ENCODE measurements at places on chromosomes 4 and X. TPM values are rescaled to one million over a fixed set of nuclear protein-coding genes. Genes with fewer than 3 reads are reported as not detected.

CXCL6 gene
- not detected for polyA plus RNA-seq

SLIT2 gene
- polyA plus RNA-seq, result 18.4 TPM

DNA sequence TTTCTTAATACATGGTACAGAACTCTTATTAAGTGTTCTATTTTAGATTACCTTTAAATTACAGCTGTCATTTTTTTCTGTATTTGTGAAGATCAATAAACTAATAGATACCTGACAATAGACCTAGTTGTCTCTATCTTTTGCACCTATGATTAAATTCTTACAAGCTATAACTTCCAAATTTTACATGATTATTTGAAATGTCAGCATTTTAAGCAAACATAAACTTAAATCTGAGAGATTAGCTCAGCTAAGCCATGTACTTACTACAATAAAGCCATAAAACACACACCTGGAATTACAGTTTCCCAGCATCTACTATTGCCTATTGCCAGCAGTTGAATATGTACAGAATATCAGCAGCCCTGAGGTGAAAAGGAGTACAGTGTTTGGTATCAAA, 118.8 kb downstream of the UGT8 start:
- no peak for DNase-seq

- DNase-seq, result no peak
Observed at GRCh38 chr4:99024481-99025275, 29.2 kb downstream of the METAP1 start.

DNA sequence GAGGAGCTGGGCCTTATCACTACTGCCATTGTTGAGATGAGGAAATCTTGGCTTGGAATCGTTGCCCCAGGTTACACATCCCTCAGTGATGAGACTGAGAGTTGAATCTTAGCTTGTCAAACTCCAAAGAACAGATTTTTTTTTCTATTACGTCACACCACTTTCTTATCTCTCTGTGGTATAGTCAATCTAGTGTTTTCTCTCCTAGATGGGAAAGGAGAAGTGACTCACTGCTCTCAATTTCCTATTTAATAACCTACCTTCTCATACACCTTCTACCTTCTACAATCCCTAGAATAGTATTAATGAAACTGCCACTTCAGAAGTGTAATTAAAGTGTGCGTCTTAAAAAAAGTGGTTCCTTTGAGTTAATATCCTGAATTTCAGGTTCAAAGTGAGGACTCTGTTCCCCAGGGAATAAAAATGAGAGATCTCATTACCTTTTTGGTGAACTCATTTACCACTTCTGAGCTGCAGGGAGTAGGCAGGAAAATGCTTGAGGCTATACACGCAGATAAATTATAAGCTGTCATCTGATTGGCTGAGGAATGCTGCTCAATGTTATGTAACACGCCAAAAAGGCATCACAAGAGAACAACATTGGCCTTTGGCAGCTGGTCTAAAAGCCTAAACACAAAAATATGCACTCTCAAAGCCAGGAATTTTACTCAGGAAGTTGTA, 59.3 kb downstream of the MAD2L1 start:
- DNase-seq, result peak; percentile 93

GRCh38 chr4:99807666-99808065, 9.0 kb upstream of the DAPP1 start:
- no peak for DNase-seq

GRCh38 chr4:16125571-16126445, 42.0 kb upstream of the PROM1 start:
- DNase-seq, result no peak

DNA sequence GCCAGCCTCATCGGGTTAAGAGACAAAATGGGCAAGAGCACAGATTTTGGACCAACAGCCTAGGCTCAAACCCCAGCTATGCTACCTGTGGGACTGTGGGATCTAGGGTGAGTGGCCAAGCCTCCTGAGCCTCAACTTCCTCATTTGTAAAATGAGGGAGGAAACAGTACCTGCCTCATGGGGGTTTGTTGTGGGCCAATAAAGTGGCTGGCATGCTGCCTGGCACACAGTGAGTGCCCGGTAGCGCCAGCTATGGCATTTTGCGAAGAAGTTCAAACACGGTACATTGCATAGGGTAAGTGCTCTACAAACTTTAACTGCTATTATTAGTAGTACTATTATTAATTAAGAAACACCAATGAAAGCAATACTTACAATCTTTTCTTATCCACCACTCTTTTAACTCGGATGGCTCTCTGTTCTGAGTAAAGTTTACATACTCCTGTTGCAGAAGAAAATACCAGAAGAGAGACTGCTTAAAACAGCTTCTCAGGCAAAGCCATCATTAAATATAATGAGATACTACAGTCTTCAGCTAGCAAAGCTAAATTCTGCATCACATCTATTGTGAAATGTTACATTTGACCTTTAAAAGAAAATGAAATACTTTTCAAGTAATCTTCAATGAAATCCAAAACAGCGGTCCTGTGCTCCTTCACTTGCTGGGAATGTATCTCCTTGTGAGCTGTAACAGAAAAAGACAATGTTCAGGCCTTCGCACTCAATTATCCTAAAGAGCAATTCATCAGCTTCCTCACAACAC, 70.1 kb downstream of the NSG1 start:
- DNase-seq, result no peak
